ENCODE measurements at places on chromosomes 11 and 22.

- no peak for DNase-seq
Measured at GRCh38 chr11:15555161-15555560, 440.4 kb downstream of the INSC start.

GRCh38 chr22:27677905-27678458 lies 123.6 kb downstream of the MN1 start:
- DNase-seq: no peak

DNA sequence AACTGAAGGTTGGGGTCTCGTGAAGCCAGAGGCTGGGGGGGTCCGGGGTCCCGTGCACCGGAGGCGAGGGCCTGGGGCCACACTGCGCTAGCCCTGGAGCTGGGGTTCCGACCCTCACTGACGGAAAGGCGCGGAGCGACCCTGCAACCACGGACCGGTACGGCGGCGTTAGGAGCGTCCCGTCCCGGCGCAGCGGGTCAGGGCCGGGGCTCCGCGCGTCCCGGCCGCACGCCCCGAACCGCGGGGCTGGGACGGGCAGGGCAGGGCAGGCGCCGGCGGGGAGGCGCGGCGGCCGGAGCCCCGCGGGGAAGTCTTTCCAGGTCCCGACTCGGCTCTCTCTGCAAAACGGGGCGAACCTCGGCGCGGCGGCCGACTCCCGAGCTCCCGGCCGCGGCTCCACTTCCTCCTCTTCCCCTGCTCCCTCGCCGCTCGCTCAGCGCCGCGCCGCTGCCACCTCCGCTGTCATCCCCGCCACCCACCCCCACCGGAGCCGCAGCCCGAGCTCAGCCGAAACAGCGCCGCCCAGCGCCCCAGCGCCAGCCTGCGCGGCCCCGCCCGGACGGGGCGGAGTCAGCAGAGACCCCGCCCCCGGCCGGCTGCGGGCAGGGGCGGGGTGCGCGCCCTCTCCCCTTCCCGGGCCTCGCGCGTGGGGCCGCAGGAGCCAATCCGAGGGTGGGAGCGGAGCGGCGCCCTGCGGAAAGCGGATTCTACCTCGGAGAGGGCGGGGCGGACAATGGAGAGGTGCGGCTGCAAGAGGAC lies at the start of gene GDPD5:
Gene GDPD5, minus strand, starts transcription at position 509 of the 759 bp plus-strand sequence. CDS start 48,206 bp downstream, outside the sequence.
- peak; percentile 62 for DNase-seq

- no peak for DNase-seq
Measured at GRCh38 chr22:41621911-41622179, 750 bp downstream of the XRCC6 start.

- no peak for DNase-seq
Measured at GRCh38 chr11:73493956-73494598, 103.8 kb downstream of the FAM168A start.

- peak; percentile 27 for DNase-seq
Measured at GRCh38 chr11:119729951-119730613, 1.1 kb upstream of the NECTIN1 start.

- no peak for DNase-seq
Measured at GRCh38 chr11:128718064-128718463, 24.2 kb downstream of the FLI1 start.

- no peak for DNase-seq
Measured at GRCh38 chr11:95684701-95685100, 104.9 kb downstream of the FAM76B start.

- no peak for DNase-seq
Measured at GRCh38 chr11:13271060-13271693, 6.4 kb upstream of the BMAL1 start.

DNA sequence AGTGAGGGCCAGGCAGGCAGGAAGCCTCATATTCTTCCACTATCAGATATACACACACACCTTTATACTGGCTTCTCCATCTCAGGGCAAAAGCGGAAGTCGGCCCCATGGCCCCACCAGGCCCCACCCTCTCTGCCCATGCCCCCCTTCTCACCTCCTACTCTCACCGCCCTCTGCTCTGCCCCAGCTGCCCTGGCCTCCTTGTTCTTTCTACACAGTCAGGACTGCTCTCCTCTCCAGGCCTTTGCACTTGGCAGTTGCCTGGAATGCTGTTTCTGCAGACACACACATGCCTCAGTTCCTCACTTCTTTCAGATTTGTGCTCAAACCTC lies 25.3 kb downstream of the OTOG start:
- DNase-seq: no peak

DNA sequence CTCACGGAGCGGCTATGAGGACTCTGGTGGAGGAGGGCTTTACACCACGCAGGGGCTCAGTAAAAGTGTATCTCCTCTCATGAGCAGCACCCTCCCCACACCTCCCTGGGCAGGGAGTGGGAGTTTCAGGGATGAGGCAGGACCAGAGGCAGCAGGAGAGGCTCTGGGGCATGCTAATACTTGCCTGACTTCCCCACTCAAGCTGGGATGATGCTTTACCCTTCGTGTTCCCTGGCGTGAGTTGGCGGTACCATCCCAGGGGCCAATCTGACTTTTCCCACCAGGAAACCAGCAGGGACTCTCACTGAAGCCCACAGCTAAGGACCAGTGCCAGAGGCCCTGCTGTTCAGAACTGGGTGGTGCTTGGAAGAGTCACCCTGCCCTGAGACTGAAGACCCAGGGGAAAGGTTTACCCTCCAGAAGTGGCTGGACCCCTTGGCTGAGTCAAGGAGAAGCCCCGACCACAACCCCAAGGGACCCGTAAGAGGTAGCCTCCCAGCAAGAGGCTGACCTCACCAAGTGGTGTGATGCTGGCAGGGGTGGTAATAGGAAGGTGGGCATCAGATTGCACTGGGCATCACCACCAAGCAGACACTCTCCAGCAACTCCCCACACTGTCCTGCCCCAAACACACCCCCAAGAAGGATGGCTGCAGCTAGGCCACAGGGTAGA lies 65.6 kb downstream of the THAP12 start:
- no peak for DNase-seq

GRCh38 chr22:36999463-36999862 lies 19.8 kb downstream of the TST start:
- DNase-seq: no peak
